T-helper 1 cell (primary cell): ENCODE measurements at places on chromosomes 5 and 9.

DNA sequence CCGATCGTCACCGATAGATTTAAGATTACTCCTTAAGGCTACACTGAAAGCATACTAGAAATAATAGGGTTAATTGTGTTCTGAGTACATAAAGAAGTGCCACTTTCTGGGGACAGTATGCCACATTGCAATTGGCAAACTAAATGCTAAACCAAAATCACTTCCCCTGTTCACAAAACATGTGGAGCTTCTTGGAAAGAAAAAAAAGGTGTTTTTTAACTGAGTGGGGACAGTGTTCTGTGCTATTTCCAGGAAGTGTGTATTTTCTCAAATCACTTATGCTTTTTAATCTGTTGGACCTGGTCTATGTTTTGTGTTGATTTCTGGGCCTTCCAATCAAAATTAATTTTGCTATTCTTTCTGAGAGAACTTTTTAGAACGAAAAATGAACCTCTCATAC is 149.3 kb upstream of the MPDZ start:
- no peak for DNase-seq

DNA sequence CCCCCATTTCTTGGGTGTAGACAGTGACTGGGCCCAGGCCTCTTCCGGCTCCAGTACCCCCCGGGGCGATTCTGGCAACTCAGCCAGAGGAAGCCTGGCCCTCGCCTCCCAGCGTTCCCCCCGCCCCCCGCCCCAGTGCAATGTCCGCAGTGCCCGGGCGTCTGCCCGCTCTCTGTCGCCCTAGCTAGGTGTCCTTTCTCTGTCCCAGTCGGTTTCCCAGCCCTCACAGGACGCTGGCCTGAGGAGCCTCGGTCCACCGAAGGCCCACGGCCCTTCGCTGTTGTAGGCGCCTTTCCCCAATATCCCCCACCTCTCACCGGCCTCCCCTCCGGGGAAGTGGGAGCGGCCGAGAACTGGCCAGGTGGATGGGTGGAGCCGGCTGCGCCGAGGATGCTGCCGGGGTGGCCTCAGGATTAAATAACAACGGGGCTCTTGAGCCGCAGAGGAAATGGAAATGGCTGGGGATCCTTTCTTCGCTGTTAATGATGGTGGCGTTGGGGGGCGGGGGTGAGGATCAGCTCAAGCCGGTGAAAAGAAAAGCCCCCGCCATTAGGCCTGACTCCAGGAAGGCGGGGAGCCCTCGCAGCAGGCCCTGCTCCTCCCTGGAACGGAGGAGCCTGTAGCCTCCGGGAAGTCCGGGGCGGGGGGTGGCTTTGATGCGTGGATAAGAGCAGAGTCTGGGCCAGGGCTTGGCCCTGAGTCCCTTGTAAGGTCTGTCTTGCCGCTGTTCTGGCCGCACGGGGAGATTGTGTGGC is 1.1 kb upstream of the SPRY4 start:
- DNase-seq, result no peak

- DNase-seq, result no peak
Measured at GRCh38 chr5:66560371-66560770, 35.8 kb upstream of the MAST4 start.

DNA sequence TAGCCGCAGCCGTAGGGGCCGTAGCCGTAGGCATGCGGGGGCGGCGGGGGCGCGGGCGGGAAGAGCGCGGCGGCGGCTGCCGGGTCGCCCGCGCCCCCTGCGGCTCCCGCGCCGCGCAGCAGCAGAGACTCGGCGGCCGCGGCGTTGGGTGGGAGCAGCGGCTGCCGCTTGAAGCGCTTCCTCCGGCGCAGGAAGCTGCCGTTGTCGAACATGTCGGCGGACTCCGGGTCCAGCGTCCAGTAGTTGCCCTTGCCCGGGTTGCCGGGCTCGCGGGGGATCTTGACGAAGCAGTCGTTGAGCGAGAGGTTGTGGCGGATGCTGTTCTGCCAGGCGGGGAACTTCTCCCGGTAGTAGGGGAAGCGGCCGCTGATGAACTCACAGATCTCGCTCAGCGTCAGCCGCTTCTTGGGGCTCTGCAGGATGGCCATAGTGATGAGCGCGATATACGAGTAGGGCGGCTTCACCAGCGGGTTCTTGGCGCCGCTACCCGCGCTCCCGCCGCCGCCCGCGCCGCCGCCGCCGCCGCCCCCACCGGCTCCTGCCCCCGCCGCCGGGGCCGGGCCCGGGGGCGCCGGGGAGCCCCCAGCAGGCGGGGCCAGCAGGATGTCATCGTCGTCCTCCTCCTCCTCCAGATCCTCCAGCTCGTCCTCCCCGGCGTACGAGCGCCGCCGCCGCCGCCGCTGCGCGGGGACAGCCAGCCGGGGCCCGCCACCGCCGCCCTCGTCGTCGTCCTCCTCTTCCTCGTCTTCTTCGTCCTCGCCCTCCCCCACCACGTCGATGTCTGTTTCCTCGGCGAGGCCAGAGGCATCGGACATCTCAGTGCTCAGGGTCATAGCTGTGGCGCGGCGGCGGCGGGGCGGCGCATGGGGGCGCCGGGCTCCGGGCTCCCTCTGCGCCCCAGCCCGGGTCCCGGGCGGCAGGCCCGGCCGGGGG is 781 bp downstream of the FOXD1 start:
- DNase-seq, result no peak

DNA sequence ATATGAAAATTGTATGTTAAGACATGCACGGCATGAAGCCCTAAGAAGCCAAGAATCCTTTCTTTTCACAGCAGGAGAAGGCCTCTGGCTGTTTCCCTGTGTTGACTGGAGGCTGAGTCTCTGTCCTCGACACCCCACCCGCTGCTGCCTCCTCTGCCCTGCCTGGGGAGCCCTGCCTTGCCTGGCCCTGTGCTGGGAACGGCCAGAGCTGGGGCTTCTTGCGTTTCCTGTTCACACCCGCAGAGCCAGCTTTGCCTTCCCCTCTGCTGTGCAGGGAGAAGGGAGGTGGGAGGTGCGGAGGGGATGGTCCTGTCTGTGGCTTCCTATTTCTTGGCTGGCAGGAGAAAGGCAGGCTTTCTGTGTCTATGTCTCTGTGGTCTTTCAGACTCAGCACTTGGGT is 6.9 kb upstream of the GMCL2 start:
- DNase-seq, result no peak

DNA sequence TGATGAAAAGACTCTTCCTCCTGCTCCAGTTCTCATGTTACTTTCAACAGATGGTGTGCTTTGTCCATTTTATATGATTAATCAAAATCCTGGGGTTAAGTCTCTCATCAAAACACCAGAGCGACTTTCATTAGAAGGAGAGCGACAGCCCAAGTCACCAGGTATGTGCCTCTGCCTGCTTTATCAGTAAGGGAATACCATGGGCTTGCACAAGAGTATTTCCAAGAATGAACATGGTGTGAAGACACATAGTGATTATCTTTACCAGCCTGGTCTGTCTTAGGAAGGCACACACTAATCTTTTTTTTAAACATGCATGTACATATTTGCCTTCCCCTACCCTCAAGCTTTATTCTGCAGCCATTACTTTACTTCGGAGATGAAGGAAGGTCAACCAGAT is 15.2 kb downstream of the NUP214 start:
- DNase-seq, result no peak

DNA sequence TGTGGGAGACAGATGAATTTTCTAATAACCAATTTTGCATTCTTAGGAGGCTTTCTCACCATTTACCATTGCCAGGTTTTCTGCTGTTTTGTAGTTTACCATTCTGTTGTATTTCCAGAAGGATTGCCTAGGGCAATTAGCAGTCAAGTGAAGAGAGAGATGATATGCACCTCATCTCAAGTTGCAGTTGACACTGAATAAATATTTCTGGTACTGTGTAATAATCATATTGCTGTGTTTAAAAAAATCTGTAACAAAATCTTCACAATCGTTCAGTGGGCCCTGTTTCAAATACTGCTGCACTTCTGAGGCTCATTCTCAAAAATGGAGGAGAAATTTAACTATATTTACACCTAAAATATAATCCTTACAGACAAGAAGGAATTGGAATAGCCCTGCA is 706.1 kb upstream of the PTPRD start:
- DNase-seq, result no peak

GRCh38 chr5:113263545-113263944 is 171.2 kb downstream of the TSSK1B start:
- no peak for DNase-seq

DNA sequence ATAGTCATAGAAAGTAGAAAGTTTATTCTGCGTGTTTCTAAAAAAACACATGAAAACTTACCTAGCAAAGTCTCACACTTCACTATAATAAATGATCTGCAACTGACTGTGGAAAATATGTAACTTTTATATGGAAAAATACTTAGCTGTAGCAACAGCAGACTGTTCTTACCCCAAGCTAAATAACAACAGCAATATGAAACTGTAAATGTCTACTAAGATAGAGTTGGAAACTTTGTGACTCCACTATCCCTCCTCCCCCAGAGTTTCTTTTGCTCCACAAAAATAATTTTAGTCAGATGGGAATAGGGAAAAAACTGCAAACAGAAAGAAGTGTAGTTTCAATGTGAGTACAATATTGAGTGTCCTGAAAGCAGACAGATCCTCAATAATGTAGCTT is 21.0 kb downstream of the MLLT3 start:
- no peak for DNase-seq

- no peak for DNase-seq
Measured at GRCh38 chr5:140141241-140141640, 15.5 kb downstream of the IGIP start.

DNA sequence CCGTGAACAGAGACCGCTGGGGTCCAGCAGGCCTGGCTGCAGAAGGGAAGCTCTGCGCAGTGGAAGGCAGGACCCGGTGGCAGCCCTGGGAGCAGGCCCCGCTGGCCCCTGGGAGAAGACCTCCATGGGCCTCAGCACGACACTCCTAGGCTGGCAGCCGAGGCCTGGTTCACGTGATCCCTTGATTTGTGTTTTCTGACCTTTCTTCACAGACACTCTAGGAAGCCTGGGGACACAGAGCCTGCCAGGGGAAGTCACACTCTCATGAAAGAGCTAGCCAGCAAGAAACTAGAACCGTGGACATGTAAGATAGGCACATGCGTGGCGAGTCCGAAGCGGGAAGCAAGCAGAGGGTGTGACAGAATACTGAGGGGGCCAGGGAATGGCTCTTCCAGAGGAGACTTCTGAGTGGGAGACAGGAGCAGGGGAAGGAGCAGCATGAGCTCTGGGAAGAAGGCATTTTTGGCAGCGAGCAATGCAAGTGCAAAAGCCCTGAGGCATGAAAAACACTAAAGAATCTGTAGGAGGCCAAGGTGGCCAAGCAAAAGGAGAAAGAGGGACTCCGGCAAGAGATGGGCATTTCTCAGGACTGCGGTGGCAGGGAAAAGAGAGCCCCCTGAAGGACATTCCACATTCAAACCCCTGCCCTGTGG is 26.6 kb upstream of the IL17B start:
- DNase-seq, result no peak

GRCh38 chr9:122347348-122348287 is 23.2 kb upstream of the PTGS1 start:
- DNase-seq, result no peak
